ENCODE measurements at places on chromosomes 7 and 10. TPM values are rescaled to one million over a fixed set of nuclear protein-coding genes. Genes with fewer than 3 reads are reported as not detected.

APBB1IP gene
- 6.1 TPM for total RNA-seq

STOX1 gene
- 3.0 TPM for total RNA-seq

SSC4D gene
- total RNA-seq, result not detected

CALML5 gene
- not detected for total RNA-seq

DNA sequence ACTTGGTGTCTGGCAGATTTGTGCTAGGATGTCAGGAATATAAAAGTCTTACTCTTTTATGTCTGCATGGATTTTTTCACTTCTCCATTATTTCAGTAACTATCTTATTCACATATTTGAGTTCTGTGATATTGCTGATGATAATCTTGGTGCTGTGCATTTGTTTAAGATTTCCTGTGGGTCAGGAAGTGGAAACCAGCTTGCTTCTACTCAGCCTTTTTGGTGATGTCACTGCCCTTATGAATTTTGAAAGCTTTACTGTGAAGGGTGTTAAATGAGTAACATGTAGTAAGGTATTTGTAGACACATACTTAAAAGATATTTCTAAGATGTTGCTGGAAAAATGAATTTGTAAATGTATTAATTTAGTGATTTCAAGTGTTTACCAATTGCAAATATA is 69.5 kb upstream of the VOPP1 start:
- H3K27ac ChIP-seq, result no peak overlapping the region

Measured in tibial nerve (tissue), 4 donors.